ENCODE measurements at places on chromosomes 13 and 19.
A peak's percentile ranks its signal among the peaks of the same experiment; 100 is the strongest.

GRCh38 chr19:23867895-23868294, 46.8 kb upstream of the ZNF726 start:
- DNase-seq, result no peak

- DNase-seq, result no peak
These were observed 500 bp downstream of the AP3D1 start for GRCh38 chr19:2150794-2151338.

DNA sequence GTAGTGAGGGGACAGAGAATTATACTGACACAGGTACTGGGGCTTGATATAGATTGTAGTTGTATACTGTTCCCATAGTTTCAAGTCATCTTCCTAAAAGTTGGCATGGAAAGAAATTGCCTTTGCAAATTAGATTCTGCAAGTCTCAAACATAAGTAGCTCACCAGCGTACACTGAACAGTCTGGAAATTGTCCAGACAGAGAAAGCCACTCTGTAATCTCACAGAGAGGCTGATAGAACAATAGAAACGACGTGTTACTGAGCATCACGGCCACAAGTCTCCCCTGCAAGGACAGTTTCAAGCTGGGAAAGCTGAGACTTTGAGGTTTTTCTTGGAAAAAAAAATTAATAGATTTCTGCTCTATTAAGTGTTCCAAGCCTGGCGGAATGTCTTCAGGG, 228.6 kb downstream of the DNAJC15 start:
- no peak for DNase-seq

- DNase-seq, result no peak
These were observed 7.9 kb downstream of the NAPA start for GRCh38 chr19:47507012-47507411.

- DNase-seq, result no peak
These were observed 1.0 kb downstream of the PRMT1 start for GRCh38 chr19:49677901-49678674.

- DNase-seq, result no peak
These were observed 57.6 kb downstream of the RGCC start for GRCh38 chr13:41514853-41515395.

DNA sequence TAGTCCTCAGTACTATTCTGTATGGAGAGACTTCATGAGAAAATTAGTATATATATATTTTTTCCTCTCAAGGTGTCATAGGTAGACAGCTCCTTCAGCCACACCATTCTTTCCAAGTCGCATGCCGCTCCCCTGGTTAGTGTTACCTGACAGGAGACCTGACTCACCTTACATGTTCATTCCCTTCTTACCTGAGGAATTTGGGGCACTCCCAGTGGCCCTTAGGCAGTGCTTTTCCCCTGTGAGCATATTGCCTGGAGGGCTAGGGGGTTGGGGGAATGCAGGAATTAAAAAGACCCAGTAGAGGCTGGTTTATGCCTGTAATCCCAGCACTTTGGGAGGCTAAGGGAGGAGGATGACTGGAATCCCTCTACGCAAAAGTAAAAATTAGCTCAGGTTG, 9.0 kb upstream of the ACTN4 start:
- no peak for DNase-seq

GRCh38 chr19:17347361-17347760, 10.0 kb downstream of the GTPBP3 start:
- no peak for DNase-seq

GRCh38 chr13:68714292-68714691, 1393.3 kb upstream of the ATXN8OS start:
- no peak for DNase-seq

DNA sequence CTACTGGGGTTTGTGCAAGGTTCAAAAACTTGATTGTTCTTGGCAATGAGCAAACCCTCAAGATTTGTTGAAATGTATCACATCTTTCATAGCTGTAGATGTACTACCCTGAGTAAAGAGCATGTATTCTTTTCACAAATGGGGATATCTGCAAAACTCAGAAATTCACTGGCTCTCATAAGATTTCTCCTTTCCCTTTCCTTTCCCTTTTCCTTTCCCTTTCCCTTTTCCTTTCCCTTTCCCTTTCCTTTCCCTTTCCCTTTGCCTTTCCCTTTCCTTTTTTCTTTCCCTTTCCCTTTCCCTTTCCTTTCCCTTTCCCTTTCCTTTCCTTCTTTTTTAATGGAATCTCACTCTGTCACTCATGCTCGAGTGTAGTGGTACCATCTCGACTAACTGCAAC, 69.1 kb downstream of the FNDC3A start:
- DNase-seq, result no peak

GRCh38 chr19:16213076-16213475, 15.4 kb downstream of the AP1M1 start:
- no peak for DNase-seq

DNA sequence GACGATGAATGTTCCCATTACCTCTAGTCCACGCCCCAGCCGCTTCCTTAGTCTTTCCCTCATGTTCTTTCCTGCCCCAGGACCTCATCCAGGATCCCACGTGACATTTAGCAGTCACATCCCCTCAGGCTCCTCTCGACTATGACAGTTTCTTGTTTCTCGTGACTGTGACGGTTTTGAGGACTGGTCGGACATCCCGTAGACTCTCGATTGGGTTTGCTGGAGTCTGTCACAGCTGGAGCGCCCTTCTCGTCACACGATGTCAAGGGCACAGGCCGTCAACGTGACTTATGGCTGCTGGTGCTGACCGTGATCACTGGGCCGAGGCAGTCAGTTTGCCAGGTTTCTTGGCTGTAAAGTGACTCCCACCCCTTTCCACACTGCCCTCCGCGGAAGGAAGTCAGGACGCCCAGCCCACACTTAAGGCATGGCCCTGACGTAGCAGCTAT, 22.8 kb downstream of the ELAVL1 start:
- no peak for DNase-seq

DNA sequence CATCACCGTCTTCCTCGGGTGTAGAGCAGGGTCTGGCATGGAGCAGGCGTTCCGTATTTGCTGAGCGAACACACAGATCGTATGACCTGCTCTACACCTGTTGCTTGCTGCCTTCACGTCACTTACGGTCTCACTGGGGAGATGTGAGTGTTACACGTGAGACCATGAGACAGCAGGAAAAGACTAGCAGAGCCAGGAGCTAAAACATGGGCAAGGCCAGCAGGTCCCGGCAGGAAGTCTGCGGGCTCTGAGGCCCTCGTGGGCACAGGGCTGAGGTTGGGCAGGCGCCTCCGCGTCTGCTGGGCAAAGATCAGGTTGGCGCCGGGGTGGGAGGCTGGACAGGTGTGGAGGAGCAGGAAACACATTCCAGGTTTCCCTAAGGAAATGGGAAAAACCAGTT, 19.7 kb upstream of the GTF3A start:
- no peak for DNase-seq

- DNase-seq, result no peak
These were observed 16.6 kb downstream of the PLK5 start for GRCh38 chr19:1540365-1540925.

DNA sequence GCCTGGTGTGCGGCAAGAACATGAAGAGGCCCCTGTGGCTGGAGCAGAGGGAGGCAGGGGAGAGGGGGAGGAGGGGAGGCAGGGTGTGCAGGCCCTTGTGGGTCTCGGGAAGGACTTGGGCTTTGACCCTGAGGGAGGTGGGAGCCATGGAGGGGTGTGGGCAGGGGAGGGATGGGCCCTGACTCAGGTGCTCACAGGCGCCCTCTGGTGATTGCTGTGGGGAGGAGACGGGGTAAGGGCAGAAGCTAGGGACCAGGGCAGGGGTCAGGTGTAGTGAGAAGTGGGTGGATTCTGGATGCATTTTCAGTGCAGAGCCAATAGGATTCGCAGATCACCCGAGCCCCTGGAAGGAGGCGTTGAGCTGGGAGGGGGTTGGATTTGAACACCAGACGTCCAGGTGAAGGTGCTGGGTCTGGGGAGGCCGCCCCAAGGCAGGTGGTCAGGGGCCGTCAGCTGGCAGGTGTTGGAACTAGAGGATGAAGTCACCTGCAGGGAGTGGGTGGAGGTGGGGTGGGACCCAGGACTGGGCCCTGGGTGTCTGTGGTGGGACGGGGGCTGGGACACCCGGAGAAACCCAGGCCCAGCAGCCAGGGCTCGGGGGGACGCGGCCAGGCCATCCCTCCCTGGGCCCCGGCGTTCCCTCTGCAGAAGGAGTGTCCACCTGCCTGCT, 185.4 kb downstream of the KDM4B start:
- DNase-seq, result no peak

- DNase-seq, result no peak
These were observed 6.6 kb upstream of the SIGLEC12 start for GRCh38 chr19:51508059-51508733.

GRCh38 chr13:88887045-88887662, 1216.0 kb downstream of the SLITRK5 start:
- DNase-seq, result no peak

- no peak for DNase-seq
These were observed 82.5 kb downstream of the DHRS12 start for GRCh38 chr13:51721496-51721895.

DNA sequence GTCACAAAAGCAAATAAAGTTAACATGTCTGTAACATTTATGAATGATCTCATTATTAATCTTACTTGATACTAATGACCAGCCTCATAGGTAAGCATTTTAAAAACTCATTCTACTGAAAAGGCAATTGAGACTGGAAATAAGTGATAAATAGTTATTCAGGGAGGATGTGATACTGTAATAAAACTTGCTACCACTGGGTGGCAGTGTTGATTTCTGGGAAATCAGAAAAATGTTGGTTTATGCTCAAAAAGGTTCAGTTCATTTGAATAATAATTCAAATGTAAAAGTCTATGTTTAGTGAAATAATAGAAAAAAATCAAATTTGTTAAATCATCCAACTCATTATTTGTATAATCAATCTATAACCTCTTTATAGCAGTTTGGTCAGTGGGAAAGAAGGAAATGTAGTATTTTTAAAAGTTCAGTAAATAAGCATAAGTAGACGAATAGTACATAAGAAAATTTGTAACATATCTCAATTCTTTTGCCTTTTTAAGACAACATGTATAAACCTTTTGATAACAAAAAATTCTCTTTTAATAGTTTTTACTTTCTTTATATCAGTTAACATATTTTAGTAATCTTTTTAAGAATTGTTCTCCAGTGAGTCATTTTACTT, 9.6 kb downstream of the ABHD13 start:
- peak; percentile 35 for DNase-seq

- no peak for DNase-seq
These were observed 24.4 kb downstream of the SPATA13 start for GRCh38 chr13:24184882-24185281.

DNA sequence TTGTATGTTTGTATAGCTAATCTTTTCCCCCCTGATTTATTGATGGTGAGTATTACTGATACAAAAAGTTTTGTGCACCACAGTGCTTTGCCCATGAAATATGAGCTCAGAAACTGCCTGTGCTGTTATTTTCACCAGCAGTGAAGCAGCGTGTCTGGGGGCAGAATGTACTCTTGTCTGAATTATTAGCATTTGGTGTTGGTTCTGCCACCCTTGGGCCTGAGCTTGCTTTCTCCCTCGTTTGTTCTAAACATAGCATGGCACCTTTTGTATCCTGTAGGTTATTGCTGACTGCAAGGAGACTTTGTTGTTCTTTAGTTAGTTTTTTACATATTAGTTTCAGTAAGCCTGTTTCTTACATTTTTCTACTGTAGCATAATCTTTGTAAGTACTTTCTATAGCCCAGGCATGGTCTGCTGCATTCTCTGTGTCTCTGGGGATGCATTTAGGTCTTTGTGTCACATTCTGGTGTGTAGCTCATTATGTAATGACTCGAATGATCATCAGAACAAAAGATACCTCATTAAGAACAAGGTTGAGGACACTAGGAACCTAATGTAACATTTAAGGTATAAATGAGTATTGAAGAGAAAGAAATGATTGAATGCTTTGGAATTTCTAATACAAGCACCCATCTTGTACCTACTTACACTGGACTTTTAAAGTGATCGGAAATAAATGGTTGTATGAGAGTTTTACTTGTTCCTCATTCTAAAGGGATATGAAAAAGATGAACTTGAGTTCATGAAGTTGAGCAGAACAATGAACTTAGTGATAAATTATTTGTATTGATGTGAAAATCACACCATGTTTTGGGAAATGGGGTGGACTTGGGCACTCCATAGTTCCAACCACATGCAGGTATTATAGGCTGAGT, 50.3 kb upstream of the GPI start:
- DNase-seq, result no peak

GRCh38 chr19:6739390-6739882, at the start of gene TRIP10:
Gene TRIP10, plus strand, starts transcription at chr19:6739680. Its CDS starts 82 bp downstream, at chr19:6739762.
- no peak for DNase-seq

Measured in smooth muscle cell of the brain vasculature (primary cell).